Astrocyte (in vitro differentiated cells and primary cell): ENCODE measurements at places on chromosomes 7 and 10.

- DNase-seq, result no peak
- no peaks in the 10 kb centered on the region for H3K27me3 ChIP-seq
- H3K4me1 ChIP-seq, result peaks cover 6% of the 10 kb centered on the region
- no peak overlapping the region for H3K4me3 ChIP-seq
- H3K27ac ChIP-seq, result no peak overlapping the region
These were observed 123.6 kb downstream of the LYZL1 start for GRCh38 chr10:29412485-29412884.

DNA sequence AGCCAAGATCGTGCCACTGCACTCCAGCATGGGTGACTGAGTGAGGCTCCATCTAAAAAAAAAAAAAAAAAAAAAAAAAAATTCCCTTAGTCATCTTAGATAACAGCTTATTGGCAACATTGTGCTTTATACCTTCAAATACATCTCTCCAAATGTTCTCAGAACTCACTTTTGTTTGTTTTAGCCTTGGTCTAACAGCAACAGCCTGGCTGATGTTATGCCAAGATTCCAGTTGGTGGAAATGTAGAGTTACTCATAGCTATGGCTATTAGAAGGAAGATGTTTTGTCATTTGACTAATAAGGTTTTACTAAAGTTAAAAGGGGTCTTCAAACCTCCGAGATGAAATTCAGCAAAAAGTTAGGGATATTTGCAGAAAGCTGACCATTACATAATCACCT, 481.4 kb downstream of the NEBL start:
- H3K4me1 ChIP-seq, result no peaks in the 10 kb centered on the region

GRCh38 chr7:130887182-130887956, 153.4 kb upstream of the KLF14 start:
- peaks cover 66% of the 10 kb centered on the region for H3K36me3 ChIP-seq
- peaks cover 67% of the 10 kb centered on the region for H3K4me1 ChIP-seq
- H3K4me3 ChIP-seq, result peak overlapping the region; percentile 30
- H3K27ac ChIP-seq, result peak overlapping the region; percentile 96
- peak; percentile 87 for DNase-seq

DNA sequence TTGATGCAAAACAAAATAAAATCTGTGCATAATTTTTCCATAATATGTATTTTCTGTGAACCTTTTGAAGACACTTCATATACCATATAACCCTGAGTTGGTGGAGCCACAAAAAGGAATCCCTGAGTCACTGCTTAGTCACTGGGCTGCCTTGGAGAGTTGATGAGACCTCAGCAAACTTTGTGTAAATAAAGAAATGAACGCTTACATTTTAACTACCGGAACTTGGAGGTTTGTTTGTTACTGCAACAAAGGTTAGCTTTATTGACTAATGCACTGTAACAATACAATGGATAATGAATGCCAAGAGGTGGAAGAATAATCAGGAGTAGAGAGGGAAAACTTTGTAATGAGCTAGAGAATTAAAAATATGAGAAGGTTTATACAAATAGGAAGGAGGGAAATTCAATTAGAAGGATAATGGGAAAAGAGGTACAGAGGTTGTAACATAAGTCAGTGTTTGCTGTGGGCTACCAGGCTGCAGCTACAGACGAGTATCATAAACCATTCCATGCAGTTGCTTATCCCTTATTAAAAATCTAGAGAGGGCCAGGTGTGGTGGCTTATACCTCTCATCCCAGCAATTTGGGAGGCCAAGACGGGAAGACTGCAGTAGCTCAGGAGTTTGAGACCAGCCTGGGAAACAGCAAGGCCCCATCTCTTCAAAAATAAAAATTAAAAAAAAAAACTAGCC, 1042.1 kb downstream of the TYW1 start:
- H3K36me3 ChIP-seq, result no peaks in the 10 kb centered on the region
- H3K27me3 ChIP-seq, result no peaks in the 10 kb centered on the region
- no peaks in the 10 kb centered on the region for H3K4me1 ChIP-seq
- no peak overlapping the region for H3K27ac ChIP-seq

GRCh38 chr7:116176226-116176625, 34.1 kb upstream of the TES start:
- H3K27me3 ChIP-seq, result no peaks in the 10 kb centered on the region
- no peaks in the 10 kb centered on the region for H3K36me3 ChIP-seq
- peak overlapping the region; percentile 74 for H3K27ac ChIP-seq
- no peak for DNase-seq

- no peaks in the 10 kb centered on the region for H3K36me3 ChIP-seq
- DNase-seq, result no peak
- peaks cover 2% of the 10 kb centered on the region for H3K4me1 ChIP-seq
- peak within 1 kb of the TSS; percentile 61 for H3K4me3 ChIP-seq
- H3K27ac ChIP-seq, result no peak within 1 kb of the TSS
- H3K27me3 ChIP-seq, result no peaks in the 10 kb centered on the region
These were observed at the start of gene MYO3A for GRCh38 chr10:25933653-25934608. MYO3A (plus strand) TSS chr10:25934229; CDS start chr10:25952111, 17,882 bp downstream.

DNA sequence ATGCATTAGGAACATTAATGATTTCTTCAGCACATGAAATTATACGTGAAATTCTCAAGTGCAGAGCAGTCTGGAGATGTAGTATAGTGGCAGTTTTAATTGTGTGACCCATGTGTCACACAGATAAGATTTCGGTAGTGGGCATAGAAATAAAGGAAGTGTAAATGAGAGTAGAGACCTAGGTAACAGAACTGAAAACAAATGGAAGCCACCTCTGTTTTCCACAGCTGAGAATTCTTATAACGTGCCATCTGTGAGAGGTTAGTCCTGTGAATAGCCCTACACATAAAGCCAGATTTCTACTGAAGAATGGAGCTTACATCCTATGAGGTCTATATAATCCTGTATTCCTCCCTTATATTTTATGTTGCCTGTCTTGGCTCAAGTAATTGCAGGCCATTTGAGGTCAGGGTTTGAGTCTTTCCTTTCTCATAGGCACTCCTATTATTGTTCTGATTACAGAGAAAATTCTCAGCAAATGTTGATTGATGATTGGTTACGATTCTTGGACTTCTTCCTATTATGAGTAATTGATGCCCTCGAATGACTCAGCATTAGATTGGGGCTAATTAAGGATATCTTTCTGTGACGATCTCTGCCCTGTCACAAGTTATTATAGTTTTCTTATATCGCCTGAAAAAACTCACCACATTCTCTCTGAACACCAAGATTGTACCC, 258.2 kb downstream of the KIF20B start:
- no peaks in the 10 kb centered on the region for H3K4me1 ChIP-seq
- H3K4me3 ChIP-seq, result no peak overlapping the region
- H3K27me3 ChIP-seq, result no peaks in the 10 kb centered on the region
- H3K27ac ChIP-seq, result no peak overlapping the region
- DNase-seq, result peak; percentile 70
- no peaks in the 10 kb centered on the region for H3K36me3 ChIP-seq

GRCh38 chr7:117347962-117348672, 25.3 kb upstream of the WNT2 start:
- no peak overlapping the region for H3K27ac ChIP-seq
- DNase-seq, result no peak
- H3K4me3 ChIP-seq, result no peak overlapping the region
- H3K27me3 ChIP-seq, result no peaks in the 10 kb centered on the region

- peaks cover 3% of the 10 kb centered on the region for H3K4me1 ChIP-seq
- no peak overlapping the region for H3K4me3 ChIP-seq
- DNase-seq, result no peak
- no peaks in the 10 kb centered on the region for H3K27me3 ChIP-seq
- peaks cover 45% of the 10 kb centered on the region for H3K36me3 ChIP-seq
These were observed 43.1 kb downstream of the STK17A start for GRCh38 chr7:43625980-43626379.

DNA sequence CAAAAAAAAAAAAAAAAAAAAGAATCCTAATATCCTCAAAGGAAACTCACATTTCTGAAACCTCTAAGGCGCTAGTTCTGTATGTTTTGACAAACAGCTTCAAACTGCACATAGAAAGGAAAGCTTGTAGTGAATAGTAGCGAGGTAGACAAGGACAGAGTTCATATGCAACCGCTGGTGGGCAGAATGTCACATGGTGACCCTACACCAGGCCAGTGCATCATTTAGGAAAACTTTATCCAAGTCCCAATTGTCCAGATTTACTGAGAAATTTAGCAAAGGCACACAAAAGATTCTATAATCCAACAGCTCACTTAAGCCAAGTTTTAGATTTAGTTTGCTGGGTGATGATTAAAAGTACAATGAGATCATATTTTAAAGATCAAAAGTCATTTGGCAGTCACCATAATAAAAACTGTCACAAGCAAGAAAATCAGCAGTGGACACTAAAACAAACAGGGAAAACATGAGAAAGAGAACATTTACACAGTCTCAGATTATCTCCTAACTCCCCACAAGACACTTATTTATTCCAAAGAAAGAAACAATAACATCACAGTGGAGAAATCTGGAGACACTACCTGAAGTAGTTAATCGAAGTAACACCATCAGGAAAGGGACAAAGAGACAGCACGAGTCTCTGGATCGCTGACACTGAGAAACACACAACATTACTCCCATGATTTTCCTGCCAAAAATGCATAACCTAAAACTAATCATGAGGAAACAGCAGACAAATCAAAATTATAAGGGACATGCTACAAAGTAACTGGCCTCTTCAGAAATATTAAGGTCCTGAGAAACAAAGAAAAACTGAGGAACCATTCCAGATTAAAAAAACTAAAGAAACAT, 20.2 kb downstream of the FAM204A start:
- no peak for DNase-seq
- no peak overlapping the region for H3K27ac ChIP-seq
- no peaks in the 10 kb centered on the region for H3K4me1 ChIP-seq
- no peak overlapping the region for H3K4me3 ChIP-seq
- H3K36me3 ChIP-seq, result peaks cover 22% of the 10 kb centered on the region

DNA sequence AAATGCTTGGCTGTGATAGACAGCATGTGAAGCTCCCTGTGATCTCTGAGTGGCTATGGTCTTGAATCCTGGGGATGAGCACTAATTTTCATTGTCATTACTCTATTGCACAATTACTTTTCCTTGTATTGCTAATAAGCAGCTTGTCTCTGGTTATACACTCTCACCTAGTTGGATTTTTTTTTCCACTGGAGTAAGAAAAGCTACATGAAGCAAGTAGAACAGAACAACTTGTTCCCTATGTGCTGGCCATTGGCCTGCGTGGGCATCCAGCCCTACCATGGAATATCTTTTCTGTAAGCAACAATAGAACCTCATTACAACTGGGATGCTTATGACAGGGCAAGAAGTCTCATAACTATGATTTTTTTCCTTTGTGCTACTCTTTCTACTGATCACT, 807.4 kb downstream of the TNS3 start:
- no peak for DNase-seq
- no peak overlapping the region for H3K4me3 ChIP-seq
- no peaks in the 10 kb centered on the region for H3K36me3 ChIP-seq
- no peaks in the 10 kb centered on the region for H3K4me1 ChIP-seq
- no peak overlapping the region for H3K27ac ChIP-seq

DNA sequence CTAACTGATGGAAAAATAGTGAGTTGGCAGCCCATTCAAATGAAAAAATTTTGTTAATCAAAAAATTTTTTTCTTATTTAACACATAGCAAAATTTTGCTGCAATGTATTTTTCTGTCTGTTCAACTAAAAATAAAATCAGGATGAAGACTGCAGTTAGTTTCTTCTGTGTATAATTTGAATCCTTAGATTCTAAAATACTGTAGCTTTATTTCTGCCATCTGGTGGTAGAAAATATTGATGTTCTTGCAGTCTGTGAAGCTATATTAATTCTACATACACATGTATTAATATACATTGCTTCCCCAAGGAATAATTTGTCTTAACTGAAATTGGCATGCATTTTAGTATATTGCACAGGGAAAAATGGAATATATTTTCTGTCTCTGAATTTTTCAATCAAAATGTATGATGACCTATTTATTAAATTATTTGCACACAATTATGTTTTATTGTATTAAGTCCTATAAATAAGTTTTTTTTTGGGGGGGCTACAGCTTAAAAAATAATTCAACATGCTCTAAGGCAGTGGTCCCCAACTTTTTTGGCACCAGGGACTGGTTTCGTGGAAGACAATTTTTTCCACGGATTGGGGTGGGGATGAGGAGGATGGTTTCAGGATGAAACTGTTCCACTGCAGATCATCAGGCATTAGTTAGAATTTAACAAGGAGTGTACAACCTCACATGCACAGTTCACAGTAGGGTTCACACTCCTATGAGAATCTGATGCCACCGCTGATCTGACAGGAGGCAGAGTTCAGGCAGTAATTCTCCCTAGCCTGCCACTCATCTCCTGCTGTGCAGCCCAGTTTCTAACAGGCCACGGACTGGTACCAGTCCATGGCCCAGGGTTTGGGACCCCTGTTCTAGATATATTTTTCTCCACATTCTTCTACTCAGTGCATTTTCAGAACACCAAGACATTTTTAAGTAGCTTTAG, 119.4 kb downstream of the GNAT3 start:
- no peak for DNase-seq
- H3K4me3 ChIP-seq, result no peak overlapping the region
- no peaks in the 10 kb centered on the region for H3K4me1 ChIP-seq
- no peak overlapping the region for H3K27ac ChIP-seq
- H3K27me3 ChIP-seq, result no peaks in the 10 kb centered on the region

GRCh38 chr7:44608916-44609648, 2.7 kb downstream of the OGDH start:
- no peaks in the 10 kb centered on the region for H3K36me3 ChIP-seq
- no peaks in the 10 kb centered on the region for H3K27me3 ChIP-seq
- DNase-seq, result peak; percentile 33
- no peak overlapping the region for H3K4me3 ChIP-seq
- peak overlapping the region; percentile 9 for H3K27ac ChIP-seq

- peaks cover 3% of the 10 kb centered on the region for H3K4me1 ChIP-seq
- no peak for DNase-seq
- no peak overlapping the region for H3K27ac ChIP-seq
- H3K36me3 ChIP-seq, result no peaks in the 10 kb centered on the region
- H3K4me3 ChIP-seq, result no peak overlapping the region
These were observed 39.6 kb downstream of the PDGFA start for GRCh38 chr7:479948-480499.

DNA sequence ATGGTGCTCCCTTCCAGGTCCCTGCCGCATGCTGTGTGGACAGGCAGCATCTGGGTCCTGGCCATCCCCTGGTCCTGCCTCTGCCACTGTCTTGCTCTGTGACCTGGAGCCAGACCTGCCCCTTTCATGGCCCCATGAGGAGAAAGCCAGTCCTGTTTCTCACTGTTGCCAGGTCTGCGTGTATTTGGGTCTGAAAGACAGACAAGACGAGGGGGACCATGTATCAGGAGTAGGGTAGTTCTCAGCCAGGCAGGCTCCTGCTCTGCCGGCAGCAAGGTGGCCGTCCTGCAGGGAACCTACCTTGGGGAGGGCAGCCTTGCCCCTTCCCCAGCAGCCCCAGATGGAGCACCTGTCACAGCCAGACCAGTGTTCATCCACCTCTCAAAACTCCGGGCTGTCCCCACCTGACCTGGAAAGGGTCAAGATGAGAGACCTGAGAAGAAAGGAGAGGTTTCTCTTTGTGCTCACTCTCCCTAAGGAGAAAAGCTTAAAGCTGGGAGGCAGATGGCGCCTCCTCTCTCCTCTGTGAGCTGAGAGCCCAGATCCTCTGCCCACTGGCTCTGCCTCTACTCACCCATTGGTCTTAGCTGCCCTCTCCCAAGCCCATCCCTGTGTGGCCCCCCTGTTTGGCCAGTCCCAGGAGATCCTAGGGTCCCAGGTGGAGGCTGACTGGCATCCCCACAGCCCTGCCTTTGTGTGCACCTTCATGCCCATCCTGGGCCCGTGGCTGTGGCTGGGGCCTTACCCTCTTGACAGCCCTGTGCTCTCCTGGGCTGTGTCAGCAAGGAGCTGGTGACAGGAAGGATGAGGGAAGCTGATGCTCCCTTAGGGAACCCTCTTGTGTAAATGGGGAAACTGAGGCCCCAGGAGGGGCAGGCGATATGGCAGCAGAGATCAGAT, 116.1 kb upstream of the PCBD1 start:
- H3K27me3 ChIP-seq, result peaks cover 8% of the 10 kb centered on the region
- H3K36me3 ChIP-seq, result no peaks in the 10 kb centered on the region
- no peak overlapping the region for H3K4me3 ChIP-seq
